Activated T-helper 1 cell treated with Interleukin-2 at 50 U/mL for 16 hours (primary cell): ENCODE measurements at places on chromosomes 12 and 14.

GRCh38 chr12:13609894-13610679 lies 371.3 kb downstream of the GRIN2B start:
- DNase-seq, result no peak

DNA sequence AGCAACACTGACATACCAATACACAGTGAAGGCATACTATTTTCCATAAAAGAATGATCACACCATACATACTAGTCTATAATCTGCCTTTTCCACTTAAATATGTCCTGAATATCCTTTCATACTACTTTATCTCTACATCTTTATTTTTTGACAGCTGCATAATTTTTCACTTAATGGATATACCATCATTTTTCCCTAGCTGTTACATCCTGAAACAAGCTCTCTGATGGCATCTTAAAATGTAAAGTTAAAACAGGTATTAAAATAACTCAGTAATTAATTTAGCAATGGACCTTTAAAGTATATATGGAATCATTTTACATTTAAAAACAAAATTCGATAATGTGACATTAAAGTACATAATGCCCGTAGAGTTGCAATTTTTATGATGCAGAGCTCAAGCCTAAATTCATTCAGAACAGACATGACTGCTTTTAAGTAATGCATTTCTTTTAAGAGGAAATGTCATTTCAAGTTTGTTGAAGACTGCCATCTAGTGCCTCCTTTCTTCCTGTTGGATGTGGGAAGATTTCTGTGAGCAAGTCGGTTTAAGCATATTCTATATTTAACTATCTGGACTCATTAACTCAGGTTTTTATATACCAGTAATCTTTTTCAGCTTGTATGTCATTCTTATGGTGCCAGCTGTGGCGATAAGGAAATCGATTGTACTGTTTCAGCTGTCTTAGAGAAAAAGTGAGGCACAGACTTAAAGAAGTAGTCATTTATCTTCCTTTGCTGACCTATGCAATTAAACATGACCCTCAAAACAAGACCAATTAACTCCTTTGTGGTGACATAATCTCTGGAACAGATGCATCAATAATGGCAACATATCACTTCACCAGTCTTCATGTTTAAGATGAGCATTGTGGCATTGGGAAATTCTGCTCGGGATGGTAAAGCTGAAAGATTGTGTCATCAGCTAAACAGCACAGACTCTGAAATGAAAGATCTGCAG lies 20.3 kb downstream of the PRICKLE1 start:
- DNase-seq, result no peak

- DNase-seq, result no peak
Observed at GRCh38 chr14:86022031-86022629, 492.2 kb downstream of the FLRT2 start.

DNA sequence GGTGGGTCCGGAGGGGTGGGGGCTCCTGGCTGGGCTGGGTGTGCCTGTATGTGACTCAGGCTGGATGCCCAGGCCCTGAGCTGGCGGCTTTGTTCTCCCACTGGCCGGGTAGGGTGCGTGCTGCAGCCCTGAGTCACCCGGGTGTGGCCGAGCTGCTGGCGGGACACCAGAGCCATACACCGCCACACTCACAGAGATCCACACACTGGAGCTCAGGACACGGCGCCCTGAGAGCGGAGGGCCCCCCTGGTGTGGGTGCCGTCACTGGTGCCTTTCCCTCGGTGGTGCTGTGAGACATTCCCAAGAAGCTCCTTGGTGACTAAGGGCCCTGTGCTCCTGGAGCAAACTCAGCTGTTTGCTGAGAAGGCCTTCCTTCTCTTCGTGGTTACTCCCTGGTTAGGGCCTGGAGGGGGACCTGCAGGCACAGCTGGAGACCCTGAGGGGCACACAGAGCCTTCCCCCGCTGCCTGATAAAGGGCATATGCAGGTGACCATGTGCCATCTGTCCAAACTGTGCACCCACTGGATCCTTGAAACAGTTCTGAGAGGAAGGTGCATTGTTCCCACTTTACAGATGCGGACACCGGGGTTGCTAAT lies 44.3 kb downstream of the KRT80 start:
- no peak for DNase-seq

GRCh38 chr14:61537563-61538463 lies 157.5 kb upstream of the HIF1A start:
- no peak for DNase-seq

GRCh38 chr12:76556368-76556767 lies 3.2 kb downstream of the OSBPL8 start:
- DNase-seq, result no peak

GRCh38 chr14:94936901-94937685 lies 167.2 kb upstream of the GSC start:
- no peak for DNase-seq

DNA sequence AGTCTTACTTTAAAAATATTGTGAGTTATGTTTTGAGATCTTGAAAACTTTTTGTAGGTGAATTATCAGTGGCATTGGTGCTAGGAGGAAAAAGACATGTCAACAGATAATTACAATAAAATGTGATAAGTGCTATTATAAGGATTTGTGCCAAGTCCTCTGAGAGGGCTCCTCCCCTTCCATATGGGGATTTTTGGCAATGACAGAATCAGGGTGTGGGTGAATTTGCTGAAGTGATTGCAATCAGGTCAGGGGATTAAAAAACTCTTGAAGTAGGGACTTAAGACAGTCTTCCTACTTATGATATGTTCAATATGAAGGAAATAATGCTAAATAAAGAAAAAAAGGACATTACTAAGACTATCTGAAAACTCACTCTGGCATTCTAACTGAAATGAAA lies 122.5 kb downstream of the SLC15A5 start:
- DNase-seq, result no peak

- DNase-seq, result peak; percentile 10
Observed at GRCh38 chr12:12803186-12803585, 10.0 kb upstream of the DDX47 start.

GRCh38 chr12:47903927-47904712 lies 674 bp downstream of the VDR start:
- peak; percentile 44 for DNase-seq

DNA sequence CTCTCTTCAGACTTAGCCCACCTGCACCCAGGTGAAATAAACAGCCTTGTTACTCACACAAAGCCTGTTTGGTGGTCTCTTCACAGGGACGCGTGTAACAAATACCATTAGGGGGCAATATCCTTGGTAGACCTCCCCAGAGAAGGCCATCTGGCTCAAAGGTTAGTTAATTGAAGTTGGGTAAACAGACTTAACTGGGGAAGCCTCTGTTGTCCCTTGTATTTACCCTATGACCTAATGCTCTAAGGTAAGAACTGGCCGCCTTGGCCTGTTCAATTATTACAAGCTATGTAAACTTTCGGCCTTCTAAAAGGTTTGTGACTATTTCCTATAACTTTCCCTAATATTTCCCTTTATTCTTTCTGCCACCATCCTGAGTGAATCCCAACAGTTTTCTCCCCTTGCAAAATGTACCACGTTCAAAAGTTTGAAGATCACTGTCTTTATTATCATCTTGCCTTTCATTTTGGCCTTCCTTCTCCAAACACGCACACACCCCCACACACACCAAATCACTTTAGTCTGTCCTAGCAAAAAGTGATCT lies 15.3 kb upstream of the LYZ start:
- no peak for DNase-seq

DNA sequence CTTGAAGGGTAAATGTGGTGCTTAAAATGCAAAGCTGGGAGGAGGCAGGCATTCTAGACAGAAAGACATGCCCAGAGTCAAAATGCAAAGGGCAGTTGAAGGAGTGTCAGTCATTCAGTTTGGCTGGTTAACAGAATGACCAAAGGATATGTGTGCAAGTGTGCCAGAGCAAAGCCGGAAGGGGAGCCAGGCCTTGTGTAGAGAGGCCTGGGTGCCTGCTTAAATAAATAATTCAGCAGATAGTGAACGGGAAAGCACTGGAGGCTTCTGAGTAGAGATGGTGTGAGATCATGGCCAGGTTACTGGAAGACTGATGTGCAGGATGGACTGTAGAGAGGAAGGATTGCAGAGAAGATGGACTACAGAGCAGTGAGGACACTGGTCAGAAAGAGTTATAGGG lies 244.9 kb downstream of the PRKD1 start:
- DNase-seq, result no peak

DNA sequence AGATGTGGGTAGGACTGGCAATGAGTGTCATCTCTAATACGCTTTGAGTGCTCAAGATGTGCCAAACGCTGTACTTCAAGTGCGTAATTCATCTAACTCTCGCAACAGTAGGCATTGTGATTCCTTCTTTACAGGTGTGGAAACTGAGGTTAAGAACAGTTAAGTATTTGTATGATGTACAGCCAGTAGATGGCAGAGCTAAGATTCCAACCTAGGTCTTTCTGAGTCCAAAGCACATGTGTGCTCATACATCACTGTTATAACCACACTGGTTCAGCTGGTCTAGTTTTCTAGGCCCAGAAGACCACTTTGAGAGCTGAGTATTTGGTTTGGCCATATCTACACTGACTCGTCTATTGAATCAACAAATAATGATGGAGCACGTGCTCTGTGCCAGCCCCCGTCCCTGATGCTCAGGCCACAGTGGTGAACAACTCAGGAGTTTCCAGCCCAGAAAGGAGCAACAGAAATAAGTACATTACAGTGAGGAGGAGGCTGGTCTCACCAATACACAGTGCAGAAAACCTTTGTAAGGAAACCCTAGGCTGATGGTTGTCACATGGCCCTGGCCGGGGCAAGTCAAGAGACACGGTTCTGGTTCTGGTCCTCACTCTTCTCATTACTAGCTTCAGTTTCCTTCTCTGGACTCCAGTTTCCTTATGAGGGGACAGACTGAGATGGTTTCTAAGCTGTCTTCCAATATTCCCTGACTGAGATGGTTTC lies 69.3 kb upstream of the SCN8A start:
- DNase-seq, result no peak

DNA sequence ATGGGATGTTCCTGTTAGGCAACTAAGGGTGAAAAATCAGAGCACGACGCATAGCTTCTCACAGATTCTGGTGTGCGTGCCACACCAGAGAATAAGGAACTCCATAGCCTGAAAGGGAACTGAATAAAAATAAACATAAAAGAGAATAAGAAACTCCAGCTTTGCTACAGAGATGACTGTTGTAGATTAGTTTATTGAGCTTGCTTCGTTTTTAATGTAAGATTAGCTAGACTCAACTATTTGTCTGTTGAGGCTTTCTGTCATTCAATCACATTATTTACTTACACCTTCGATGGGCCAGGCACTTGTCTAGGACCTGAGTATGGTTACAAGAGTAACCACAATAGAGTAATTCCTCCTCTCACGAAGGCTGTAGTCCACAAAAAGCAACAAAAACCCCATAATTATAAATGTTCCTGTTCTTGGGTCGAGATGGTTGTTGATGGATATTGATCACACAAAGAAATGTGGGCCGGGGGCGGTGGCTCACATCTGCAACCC lies 807 bp upstream of the ZCCHC8 start:
- no peak for DNase-seq

- no peak for DNase-seq
Observed at GRCh38 chr12:118841588-118841987, 139.8 kb upstream of the SRRM4 start.

- no peak for DNase-seq
Observed at GRCh38 chr14:67762051-67762450, 54.3 kb downstream of the ZFYVE26 start.

DNA sequence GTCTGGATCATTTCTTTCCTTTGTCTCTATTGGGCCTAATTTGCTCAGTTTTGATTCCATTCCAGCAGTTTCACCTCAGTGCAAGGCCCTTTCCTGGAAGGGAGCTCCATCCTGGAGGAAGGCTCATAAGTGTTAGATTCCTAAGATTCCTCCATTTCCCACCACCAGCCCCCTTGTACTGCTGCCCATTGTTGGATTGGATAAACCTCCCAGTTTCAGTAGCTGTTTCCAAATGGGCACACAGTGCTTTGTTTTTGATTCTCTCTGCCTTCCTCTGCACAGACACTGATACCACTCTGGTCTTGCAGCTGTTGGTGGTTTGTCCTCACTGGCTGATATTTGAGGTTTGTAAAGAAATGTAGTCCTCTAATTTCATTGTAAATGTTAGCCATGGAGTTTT lies 158.9 kb downstream of the SLC15A5 start:
- no peak for DNase-seq
